Left forelimb (tissue), 1 donor: ENCODE measurements at places on chromosomes 5 and 9.
A peak's percentile ranks its signal among the peaks of the same experiment; 100 is the strongest.

GRCh38 chr5:178940569-178941360 lies at the start of gene ZNF454:
Gene ZNF454, plus strand, starts transcription at chr5:178941198. Its CDS starts 1,594 bp downstream, at chr5:178942792.
- DNase-seq, result peak; percentile 94

- no peak for DNase-seq
Observed at GRCh38 chr5:117271656-117272055, 697.0 kb upstream of the SEMA6A start.

GRCh38 chr5:133735346-133735745 lies 123.0 kb upstream of the FSTL4 start:
- no peak for DNase-seq

DNA sequence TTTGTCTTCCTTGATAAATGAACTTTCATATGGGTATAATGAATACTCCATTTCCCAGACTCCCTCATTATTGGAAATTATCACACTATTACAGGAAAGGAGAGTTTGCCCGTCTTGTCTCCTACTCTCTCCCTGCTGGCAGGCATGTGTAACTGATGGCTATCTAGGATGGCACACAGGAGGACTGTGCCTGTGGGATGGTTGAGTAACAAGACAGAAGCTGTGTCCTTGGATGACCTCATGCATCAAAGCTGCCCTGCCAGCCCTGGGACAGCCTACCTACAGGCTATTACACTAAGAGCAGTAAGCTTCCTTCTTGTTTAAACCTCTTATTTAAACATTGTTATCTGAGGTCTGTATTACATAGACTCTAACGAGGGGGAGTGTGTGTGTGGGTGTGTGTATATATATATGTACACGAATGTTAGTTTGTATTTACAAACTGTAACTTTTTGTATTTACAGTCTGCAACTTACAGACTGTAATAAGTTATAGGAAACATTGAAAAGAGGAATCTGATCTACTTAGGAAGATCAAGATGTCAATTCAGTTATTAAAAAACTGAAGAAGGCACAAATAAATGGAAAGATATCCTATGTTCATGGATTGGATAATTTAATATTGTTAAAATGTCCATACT lies 247.6 kb upstream of the ACO1 start:
- no peak for DNase-seq

DNA sequence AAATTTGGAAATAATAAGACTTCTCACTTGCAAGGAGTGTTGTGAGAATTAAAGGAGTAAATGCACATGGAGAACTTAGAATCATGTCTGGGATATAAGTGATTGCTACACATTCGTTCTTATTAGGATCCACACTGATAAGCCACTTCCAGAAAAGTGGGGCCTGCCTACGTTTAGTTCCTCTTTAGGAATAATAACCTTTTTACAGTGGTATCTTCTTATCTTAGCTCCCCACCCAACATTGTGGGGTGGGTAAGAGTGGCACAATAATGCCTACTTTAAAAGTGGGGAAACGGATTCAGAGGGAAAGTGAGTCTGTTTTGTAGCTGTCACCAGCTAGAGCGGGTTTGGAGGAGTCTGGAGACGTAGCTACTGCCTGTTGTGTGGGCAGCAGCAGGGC lies 16.0 kb downstream of the DOCK2 start:
- no peak for DNase-seq

- no peak for DNase-seq
Observed at GRCh38 chr5:114418176-114419066, 56.6 kb downstream of the KCNN2 start.

GRCh38 chr5:117496801-117497200 lies 922.2 kb upstream of the SEMA6A start:
- DNase-seq, result no peak

GRCh38 chr9:116275418-116276195 lies 122.0 kb downstream of the PAPPA start:
- no peak for DNase-seq

- no peak for DNase-seq
Observed at GRCh38 chr5:80576383-80576782, 6.3 kb upstream of the ANKRD34B start.

DNA sequence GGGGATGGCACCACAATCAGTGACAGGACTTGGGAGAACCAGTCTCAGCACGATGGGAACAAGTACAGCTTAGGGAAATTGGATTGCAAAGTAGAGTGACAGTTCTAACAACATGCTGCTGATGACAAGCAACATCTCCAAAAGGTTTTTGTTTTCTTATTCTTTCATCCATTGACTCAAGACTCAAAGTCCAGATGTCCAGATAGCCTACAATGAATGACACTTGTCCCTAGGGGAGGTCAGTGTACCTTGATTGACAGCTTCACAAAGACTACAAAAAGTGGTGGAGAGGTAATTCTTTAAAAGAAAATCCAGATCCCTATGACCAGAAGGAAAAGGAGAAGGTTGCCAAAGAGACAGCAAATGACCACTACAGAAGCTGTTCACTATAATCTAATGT lies 323.9 kb downstream of the TMEM232 start:
- no peak for DNase-seq
